ENCODE measurements at places on chromosomes 16 and 17.

DNA sequence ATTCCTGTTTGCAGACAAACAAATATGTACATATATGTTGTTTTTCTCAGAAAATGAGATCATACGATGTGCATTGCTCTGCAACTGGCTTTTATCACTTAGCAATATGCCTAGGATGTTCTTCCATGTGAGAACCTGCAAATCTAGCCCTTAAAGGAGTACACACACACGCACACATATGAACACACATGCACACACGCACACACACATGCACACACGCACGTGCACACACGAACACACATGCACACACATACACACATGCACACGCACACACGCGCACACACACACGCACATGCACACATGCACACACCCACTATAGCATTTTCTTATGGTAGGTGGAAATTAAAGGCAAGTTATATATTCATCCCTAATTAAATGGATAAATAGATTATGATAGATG is 8.1 kb upstream of the OR2C1 start:
- no peak for DNase-seq

DNA sequence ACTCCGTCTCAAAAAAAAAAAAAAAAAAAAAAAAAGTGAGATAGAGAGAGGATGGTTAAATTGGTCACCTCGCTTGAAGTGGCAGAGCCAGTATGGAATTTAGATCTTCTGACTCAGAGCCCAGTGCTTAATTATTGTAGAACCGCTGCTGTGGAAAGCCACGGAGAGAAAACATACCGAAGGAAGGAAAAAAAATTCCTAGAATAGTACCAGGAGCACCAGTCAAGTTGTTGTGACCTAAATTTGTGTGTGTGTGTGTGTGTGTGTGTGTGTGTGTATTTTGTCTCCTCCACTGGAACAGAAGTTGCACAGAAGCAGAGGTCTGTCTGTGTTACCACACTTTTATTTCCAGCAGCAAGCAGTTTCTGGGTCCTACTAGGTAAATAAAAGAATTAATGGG is 10.6 kb upstream of the NUP85 start:
- DNase-seq: no peak

- peak; percentile 77 for DNase-seq
Observed at GRCh38 chr17:64661976-64662773, at the start of gene SMURF2. Gene SMURF2 (minus strand): TSS chr17:64662307. CDS start chr17:64661880, 427 bp downstream.

DNA sequence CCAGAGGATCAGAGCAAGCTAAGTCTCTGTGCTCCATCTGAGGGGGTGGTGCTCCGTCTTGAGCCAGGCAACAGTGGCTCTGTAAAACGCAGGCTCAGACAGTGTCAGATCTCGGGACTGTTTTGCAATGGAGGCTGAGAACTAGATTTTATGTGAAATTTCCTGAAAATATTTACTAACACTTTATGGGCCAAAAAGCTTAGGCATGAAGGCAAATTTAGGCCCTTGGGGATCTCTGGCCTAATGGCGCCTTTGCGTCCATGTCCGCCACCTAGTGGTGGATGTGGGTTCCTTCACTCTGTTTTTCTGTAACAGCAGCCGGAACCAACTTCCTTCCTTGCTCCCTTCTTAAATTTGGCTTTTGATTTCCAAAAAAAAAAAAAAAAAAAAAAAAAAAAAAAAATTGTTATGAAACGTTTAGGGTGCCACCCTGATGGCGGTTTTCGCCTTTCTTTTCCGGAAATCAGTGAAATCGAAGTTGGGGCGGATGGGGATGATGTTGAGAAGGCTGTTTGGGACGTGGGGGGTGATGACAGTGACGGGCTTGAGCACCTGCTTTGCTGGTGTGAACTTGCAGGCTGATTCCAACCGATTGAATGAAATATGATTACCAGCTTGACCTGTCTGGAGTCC is 14.0 kb upstream of the ELAC2 start:
- DNase-seq: peak; percentile 26

- no peak for DNase-seq
Observed at GRCh38 chr17:66467766-66468165, 165.4 kb downstream of the PRKCA start.

DNA sequence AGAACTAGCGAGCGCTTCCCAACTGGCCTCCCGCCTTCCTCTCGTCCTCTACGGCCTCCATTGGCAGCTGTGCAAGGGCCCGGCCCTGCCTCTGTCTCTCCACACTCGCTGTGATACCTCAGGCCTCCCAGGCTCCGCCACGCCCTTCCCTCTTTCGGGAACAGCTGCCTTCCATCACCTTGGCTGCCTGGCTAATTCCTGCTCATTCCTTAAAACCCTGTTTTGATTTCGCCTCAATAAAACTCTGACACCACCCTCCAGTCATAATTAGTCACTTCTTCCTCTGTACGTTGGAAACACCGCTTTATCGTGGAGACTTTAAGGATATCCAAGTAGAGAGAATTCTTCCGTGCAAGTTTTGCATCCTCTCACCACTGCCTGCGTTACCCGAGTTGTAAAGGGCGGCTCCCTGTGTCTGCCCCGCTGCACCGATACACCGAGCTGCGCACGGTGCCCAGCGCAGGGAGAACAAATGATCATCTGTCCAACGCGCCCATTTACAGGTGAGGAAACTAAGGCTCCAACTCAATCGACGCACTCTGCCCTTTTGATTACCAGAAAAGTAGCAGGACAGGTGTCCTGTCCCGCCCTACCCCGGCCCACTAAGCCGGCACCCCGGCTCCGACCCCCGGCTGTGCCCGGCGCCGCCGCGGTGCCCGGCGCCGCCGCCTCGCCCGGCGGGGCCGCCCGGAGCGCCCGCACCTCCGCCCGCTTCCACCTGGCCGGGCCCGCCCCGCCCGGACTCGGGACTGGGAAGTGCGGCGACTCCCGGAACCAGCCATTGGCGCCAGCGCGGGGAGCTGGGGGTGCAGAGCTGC is 139.7 kb downstream of the SEC14L1 start:
- DNase-seq: no peak

- no peak for DNase-seq
Observed at GRCh38 chr16:12901204-12901596, 198 bp upstream of the SHISA9 start.

DNA sequence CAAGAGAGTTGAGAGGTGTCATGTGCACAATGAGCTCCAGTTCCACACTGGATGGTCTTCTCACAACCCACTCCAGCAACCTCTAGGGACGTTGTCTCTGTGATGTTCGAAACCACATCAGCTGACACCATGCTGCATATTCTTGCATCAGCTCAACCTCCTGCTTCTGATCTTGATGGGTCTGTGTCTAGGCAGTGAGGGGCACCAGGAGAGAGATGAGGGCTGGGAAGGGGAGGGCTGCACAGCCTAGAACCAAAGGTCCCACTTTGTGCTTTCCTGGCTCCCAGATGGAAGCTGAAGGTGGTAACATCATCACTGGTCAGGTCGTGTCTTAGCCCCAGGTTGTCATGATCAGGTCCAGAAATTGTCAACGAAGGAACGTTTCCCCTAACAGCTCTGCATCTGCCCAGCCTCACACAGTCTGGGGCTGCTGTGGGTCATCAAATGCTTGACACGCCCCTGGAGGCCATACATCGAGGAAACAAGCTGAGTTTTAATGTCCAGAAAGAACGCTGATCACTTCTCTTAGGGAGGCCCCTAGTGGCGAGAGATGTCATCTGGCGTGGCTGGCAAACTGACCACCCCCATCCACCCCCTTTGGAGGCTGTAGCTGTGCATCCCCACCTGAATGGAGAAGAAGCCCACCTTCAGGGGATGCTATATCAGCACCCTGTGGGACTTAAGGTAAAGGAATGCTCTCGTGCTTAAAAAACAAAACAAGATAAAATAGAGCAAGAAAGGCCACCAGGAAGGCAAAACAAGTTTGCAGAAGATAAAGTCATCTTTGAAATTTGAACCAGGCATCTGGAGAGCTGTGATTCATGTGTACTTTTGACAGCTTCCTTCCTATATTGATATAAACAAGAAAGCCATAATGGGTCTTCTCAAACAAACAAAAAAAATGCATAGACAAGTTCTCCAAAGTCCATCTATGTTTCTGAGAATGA is 58.3 kb downstream of the WIPI1 start:
- DNase-seq: no peak

- DNase-seq: no peak
Observed at GRCh38 chr17:60749708-60750107, 72.1 kb downstream of the BCAS3 start.

- no peak for DNase-seq
Observed at GRCh38 chr17:29094101-29094708, 51.3 kb downstream of the PIPOX start.

- no peak for DNase-seq
Observed at GRCh38 chr17:78828470-78829185, 12.0 kb downstream of the USP36 start.

DNA sequence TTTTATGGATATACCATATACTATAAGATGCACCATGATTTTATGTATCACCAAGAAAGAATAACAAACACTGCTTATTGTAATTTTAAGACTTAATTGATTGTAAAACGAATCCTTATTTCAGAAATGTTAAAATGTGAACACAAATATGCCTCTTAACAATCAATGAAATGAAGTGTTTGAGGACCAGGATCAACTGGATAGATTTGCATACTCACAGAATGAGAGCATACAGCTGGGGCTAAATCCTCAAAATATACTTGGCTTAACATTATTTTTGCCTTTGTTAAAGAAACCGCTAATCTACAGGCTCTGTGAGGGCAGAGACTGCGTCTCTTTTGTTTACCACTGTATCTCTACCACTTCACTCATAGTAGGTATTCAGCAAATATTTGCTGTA is 93.6 kb downstream of the SPACA3 start:
- no peak for DNase-seq

GRCh38 chr17:28967221-28968135 is 16.2 kb upstream of the PHF12 start:
- DNase-seq: no peak

- no peak for DNase-seq
Observed at GRCh38 chr17:65511316-65511715, 50.1 kb downstream of the AXIN2 start.

GRCh38 chr16:24993722-24994686 is 21.2 kb downstream of the ARHGAP17 start:
- no peak for DNase-seq

GRCh38 chr17:41522301-41523224 is 3.9 kb upstream of the KRT15 start:
- DNase-seq: no peak

DNA sequence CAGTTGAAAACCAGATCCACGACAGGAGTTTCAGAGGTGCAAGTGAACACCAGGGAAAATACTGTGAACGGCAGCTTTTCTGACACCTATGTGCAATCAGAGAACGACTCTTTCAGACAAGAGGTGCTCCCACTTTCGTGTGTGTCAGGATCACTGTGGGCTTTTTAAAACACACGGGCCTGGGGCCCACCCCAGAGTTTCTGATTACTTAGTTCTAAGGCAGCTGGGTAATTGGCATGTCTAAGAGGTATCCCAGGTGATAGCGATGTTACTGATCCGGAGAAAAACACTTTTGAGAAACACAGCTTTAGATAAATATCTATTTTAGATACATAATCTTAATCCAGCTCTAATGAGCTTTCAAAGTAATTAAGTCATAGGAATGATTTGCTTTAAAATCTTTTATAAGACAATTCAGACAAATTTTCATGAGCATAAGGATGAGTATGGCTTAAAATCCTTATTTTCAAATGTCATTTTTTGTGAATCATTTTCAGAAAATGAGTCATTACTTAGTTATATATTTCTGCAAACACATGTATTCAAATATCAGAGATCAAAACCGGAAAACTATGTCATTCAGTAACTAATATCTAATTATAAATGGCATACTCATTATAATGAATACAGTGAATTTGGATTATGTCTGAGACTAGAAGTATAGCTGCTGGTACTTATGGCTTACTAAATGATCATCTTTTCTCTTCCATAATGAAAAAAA is 217.9 kb upstream of the PSMD7 start:
- no peak for DNase-seq

DNA sequence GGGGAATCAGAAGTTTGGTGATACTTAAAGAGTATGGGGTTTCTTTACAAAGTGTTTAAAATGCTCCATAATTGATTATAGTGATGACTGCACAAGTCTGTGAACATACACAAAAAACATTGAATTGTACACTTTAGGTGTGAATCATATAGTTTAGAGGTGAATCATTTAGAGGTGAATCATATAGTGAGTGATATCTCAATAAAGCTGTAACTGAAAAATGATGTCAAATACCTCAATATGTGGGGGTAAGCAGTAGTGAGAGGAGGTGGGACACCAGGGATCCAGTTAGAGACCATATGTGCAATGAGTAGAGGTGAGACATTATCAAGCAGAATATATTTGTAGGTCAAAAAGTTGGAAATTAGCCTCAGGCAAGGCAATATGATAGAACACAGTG is 264.5 kb downstream of the PMP22 start:
- no peak for DNase-seq

Data from T-helper 9 cell (primary cell).